Cardiac muscle cell (in vitro differentiated cells and primary cell): ENCODE measurements at places on chromosomes 5 and 9.

DNA sequence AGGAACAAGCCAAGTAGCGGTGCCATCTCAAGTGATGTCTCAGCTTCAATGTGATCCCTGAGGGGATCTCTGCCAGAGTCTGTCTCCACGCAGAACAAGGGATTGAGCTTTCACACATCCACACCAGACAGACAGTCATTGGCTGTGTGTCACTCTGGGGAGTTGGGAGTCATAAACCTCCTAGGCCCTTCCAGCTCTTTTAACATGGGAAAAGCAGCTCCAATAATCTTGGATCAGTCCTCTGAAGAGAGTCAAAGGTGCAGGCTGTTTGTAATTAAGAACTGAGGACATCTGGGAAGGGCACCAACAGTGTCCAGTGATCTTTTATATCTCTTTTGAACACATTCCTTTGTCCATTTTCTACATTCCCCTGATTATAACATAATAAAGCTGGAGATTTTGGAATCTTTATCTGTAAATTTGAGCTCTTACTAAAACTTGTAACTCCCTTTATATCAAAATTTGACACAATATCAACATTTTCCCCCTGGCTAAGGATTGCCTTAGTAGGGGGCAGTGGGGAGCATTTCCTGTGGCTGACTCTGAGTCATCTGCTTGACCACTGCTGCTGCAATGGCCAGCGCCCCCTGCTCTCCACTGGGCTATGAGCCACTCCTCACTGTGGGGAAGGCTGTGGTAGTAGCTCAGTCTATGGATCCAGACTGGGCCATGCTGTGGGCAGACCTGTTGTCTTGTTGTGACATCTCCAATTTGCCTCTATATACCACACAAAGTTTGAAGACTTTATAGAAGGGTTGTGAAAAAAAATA is 284.4 kb downstream of the OSTF1 start:
- DNase-seq: no peak

DNA sequence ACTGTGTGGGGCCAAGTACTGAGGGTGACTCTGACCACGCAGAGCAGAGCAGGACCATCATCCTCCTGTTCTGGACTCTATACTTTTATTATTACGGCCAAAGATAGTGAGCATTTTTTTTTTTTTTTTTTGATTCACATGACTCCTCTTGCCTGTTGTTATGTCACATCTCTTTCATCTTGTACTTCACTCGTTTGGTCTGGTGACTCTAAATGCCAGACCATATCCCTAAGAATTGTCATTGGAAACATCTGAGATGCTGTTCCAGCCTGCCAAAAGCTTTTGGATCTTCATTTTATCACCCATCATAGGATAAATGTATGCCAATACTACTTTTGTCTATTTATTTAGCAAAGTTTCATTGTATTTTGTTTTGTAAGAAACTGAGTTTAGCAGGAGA is 168.2 kb upstream of the RAI14 start:
- no peak for DNase-seq

DNA sequence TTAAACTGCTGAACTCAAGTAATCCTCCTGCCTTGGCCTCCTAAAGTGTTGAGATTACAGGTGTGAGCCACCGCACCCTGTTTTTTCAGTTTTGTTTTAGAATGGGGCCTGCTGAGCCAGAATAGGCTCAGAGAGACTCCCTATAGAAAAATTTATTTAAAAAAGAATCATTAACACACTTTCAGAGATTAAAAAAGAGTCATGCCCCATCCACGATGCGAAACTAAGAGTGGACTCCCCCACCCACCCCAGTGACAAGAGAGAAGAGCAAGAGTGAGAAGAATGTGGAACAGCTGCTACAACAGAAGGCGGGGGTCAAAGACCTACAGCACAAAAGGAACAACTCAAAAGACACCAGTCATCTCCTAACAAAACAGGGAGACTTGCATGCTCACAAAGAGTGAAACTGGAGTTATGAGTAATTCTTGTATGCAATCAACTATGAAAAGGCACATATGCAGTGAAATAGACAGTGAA is 47.2 kb downstream of the GLDC start:
- peak; percentile 2 for DNase-seq

- DNase-seq: no peak
Observed at GRCh38 chr5:10393491-10393890, 40.0 kb downstream of the MARCHF6 start.

GRCh38 chr9:87201351-87201751 is 254.0 kb upstream of the GAS1 start:
- DNase-seq: peak; percentile 61

GRCh38 chr9:98902516-98902915 is 41.2 kb upstream of the COL15A1 start:
- no peak for DNase-seq

GRCh38 chr5:10740384-10740783 is 20.6 kb downstream of the DAP start:
- no peak for DNase-seq

DNA sequence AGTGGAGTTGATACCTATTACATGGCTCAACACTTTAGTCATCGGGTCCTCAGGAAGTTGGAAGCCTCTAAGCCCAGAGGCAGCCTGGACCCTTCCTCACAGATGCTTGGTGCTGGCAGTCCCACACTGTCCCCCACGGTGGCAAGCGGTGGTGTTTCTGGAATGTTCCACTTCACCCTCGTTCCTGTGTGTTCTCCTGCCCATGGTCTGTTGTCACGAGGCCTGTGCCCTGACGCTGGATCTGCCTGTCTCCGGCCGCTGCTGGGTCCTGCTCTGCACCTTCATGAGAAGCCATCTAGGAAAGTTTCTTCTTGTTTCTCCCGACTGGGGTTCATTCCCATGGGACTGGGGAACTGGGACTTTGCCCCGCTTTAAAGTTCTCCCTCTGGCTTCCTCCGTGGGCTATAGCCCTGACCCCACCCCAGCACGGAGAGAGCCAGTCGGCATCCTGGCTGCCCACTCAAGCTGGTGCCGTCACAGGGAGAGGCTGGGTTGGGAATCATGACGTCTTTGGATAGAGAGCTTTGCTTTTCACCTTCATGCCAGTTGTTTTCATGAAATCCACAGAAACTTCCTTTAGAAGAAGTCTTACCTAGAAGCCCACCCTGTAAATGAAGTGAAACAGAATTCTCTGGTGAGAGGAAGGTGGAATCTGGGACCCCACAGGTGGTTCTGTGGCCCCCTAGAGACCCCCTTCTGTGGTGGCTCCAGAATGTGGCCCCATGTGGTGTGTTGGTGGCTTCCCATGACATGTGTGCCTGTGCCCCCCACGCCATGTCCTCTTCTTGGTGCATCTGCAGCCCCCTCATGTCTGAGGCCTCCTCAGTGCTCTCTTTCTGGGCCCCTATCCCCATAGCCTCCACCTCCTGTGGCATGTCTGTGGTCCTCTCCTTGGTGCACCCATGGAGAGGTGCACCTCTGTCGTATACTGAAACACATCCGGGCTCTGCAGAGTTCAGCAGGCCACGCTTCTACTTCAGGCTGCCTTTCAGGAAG is 43.8 kb downstream of the TRIP13 start:
- DNase-seq: no peak

DNA sequence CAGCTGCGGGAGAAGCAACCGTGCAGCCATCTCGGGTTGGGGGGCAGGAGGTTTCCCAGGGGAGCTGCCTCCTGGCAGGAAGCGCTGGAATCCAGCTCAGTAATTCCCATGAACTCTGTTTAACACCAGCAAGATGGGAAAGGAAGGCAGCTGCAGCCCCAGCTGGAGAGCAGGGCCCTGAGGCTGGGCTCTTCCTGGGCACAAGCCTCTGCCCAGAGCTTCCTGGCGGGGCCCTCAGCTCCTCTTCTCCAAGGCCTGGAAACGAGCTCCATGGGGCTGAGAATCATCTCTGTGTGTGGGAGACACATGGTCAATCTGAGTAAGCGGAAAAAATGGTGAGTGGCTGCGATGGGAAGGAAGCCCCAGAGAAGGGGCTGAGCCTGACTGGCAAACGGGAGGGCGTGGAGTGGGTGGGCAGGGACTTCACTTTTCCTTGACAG is 6.3 kb downstream of the MRPL36 start:
- no peak for DNase-seq

DNA sequence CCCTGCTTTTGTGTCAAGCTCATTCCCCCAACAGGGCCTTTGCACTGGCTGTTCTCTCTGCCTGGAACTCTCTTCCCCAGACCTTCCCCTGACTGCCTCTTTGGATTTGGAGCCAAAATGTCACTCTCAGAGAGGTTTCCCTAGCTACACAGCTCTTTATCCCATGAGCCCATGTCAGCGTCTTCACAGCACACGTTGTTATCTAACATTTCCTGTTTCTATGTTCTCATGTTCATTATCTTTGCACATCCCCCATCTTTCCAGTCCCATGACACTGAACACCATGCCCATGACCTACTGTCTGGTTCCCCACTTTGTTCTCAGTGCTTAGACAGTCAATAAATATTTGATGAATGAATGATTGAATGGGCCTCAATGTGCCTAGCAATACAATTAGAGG is 26.3 kb upstream of the ARSI start:
- peak; percentile 40 for DNase-seq

GRCh38 chr5:34483442-34484033 is 172.6 kb upstream of the RAI14 start:
- DNase-seq: no peak

GRCh38 chr9:86585422-86586143 is 231.4 kb upstream of the TUT7 start:
- no peak for DNase-seq

DNA sequence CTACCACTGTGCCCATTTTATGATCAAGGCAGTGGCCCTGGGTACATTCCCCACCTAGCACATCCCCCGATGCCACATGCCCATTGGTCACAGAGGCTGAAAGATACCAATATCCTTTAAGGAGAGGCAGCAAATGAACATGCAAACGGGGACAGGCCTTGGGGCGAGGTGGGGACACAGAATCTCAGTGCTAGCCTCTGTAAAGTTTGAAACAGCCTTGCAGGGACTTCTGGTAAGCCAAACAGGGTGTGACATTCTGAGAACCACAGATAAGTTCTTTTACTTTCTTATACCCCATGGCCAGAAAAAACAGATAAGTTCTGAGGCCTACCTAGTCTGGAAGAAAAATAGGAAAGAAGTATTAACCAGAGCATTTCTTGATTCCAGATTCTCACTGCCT is 60.5 kb downstream of the ACER2 start:
- DNase-seq: no peak

GRCh38 chr5:110851357-110851756 is 112.5 kb downstream of the SLC25A46 start:
- DNase-seq: no peak

GRCh38 chr5:71830681-71831539 is 111.8 kb downstream of the CARTPT start:
- DNase-seq: peak; percentile 92

- no peak for DNase-seq
Observed at GRCh38 chr5:41291323-41291722, 78.0 kb upstream of the C6 start.

DNA sequence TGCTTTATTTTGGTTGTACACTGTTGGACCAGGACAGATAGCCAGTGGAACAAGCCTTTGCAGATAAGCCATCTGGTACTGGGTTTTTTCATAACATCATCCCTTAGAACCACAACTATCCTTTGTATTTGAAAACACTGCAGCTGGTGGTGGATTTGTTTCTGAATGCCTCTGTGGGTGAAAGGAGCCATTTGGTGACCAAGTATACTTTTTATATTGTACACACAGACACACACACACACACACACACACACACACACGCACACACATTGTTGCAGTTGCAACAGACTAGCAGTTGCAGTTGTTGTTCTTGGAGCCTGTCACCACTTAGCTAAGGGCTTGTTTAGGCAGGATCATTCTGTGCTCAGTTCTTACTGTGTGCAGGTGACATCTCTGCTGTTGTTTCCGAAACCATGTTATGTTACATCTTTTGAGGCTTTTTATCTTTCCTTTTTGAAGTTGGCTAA is 22.9 kb upstream of the CAVIN4 start:
- DNase-seq: no peak

DNA sequence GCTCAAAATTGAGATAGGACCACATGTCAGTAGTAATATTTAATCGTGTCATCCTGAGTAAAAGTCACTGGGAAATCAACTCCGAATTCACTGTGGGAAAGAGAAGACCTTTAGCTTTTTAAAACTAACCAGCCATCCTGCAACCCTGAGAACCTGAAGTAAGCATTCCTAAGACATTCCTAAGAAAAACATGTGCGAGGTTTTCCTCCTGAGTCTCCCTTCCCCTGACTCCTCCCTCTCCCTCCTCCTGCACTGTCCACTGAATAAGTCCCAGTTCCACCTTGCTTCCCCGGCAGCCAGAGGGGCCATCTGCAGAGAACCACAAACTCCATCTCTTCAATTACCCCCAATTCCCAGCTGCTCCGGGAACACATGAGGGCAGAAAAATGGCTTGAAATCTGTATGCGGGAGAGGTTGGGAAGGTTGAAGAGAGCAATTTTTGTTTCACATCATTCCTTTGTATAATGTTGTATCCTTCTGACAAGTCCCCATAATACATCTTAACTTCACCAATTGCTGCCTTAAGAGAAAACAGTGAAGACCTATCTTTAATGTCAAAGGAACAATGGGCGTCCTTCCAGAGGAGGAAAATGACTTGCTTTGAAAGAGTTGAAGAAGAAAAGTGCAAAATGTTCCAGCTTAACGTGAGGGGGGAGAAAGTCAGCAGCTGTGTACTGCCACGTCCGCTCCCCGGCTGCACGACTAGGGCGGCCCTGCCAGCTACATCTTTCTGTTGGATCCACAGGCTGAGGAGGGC is 186.3 kb downstream of the ZNF462 start:
- DNase-seq: no peak

DNA sequence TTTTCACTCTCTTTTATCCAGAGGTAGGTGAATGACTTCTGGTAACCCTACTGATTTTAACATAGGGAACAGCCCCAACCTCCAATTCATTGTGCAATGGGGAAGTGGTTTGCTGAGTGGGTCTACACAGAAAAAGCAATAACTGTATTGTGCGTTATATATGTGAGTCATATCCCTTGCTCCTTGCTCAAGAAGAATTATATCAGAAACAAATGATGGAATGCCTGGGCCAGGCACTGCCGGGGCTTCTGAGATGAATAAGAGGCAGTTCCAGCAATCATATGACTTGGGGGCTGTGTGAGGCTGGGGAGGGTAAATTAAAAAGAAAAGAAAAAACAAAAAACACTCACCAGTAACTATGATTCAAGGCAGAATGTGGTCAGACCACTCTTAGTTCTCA is 79.2 kb upstream of the ABCA1 start:
- no peak for DNase-seq

- DNase-seq: no peak
Observed at GRCh38 chr5:3336666-3337065, 259.0 kb upstream of the IRX1 start.

DNA sequence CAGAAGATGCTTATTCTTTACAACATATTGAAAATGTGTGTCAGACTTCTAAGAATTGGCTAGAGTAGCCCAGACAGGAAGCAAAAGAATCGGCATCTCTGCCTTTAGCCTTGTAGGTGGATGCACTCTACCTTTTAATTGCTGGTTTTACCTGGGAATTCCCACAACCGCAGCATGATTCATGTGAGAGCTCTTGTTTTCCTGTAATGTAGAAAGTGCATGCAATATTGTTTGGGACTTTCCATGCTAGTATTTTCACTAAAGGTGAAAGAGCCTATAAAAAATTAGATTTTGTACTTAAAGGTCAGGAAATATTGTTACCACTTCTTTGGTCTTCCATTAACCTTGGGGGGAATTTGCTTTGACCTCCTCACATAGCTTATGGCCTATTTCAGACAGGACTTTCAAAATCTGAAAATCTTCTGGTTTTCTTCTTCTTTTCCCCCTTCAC is 89.8 kb downstream of the NTRK2 start:
- DNase-seq: no peak
